HL-60 (cell line): ENCODE measurements at places on chromosomes 3 and 15.

DNA sequence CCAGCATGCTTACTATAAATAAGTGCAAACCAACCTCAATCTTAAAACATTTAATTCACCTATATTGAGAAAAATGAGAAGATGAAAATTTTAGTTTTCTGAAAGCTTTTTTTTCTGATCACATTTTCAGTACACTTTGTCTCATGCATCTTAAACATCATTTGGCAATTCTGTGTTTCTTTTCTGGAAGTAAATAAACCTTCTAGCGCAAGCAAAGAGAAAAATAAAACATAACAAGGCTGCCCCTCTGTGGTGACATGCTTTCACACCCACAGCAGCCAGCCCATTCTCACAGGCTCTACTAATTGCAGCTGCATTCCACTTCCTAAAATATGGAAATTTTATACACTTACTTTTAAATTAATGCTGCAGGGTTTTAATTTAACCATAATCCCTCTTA lies 90.1 kb downstream of the NEK10 start:
- no peak for DNase-seq

GRCh38 chr15:56971571-56971970 lies 53.1 kb downstream of the TCF12 start:
- DNase-seq, result no peak

DNA sequence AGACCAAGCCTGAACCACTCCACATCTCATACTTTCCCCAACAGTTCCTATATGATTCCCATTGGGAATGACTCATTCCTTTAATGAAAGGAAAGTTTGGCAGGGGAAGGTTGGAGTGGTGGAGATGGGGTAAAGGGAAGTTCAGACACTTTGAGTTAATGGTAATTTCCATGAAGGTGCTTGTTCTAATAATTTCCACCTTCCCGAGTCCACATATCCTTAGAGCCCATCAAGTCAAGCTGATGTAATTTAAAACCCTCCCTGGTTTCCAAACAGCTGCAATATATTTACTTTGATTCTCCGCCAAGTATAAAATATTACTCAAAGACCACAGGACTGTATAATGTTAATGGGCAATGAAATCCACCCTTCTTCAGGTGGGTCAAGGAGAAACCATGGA lies 95.0 kb upstream of the GALNT15 start:
- no peak for DNase-seq

DNA sequence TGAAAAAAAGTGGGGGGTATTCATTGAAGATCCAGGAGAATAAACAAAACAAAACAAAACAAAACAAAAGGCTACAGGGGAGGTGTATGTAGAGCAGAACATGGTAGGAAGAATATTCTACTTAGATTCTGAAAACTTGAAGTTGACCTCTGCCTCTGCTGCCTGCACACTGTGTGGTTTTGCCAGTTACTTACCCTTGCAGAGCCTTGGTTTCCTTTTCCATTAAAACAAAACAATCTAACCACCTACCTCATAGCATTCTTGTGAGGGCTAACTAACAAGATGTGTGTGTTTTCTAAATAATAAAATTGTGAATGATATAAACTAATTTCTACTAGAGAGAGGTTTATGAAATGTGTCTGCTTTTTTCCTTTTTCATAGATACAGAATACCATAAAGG lies 423.1 kb downstream of the TIGIT start:
- DNase-seq, result no peak

DNA sequence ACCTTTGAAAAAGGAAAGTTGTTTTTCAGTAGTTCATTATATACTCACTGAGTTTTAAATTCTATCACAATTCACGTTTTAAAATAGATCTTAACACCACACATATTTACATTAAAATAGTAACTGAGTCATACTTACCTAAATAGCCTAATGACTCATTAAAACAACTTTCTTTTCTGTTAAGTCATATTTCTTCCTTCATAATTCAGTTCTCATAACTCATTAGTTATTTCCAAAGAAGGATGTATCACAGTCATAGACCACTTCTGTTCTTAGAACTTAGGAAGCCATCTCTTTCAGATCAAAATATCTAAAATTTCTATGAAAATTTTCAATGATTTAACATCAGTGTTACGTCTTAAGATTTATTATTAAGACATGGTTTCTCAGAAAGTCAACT lies 885.9 kb downstream of the FHIT start:
- DNase-seq, result no peak

GRCh38 chr3:154542837-154543236 lies 112.8 kb upstream of the GPR149 start:
- no peak for DNase-seq

DNA sequence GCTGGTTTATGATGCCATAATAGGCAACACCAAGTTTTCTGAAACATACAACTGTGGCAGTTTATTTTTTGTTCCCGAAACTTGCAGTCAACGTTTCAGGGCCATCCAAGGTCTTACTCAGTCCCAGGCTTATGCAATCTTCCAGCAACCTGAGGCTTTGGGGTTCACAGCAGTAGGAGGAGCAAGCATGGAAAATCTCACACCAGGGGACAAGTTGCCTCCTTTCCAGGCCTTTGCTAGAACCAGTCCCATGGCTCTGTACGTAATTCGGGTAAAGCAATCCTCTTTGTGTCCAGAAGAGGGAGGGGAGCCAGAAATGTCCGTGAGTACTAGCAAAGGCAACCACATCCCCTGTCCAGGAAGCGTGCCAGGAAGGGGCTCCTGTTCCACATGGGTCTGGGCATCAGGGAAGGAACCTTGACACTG lies 4.7 kb upstream of the FAM240A start:
- DNase-seq, result peak; percentile 8

GRCh38 chr3:129132097-129132866 lies 10.7 kb upstream of the RAB43 start:
- DNase-seq, result no peak
